ENCODE measurements at places on chromosomes 12 and 14.

- DNase-seq, result no peak
Measured at GRCh38 chr14:23883684-23884540, 69.7 kb upstream of the DHRS4 start.

GRCh38 chr14:22188318-22188717 lies 400.7 kb downstream of the DAD1 start:
- no peak for DNase-seq

DNA sequence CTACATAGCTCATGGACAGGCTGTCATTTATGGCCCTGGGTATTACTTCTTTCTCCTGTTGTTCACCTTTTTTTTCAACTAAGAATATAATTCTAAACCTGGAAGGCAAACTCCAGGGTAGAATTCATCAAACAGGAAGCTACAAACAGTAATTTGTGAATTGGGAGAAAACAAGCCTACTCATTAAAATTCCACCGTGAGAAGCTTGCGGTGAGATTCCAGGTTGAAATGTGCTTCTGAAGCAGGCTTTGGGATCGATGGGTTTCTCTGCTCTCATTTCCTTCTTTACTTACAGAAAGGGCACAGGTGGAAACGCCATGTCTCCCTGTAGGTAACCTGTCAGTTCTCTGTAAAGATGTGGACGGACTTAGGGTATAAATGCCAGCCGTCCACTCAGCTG lies 257.5 kb downstream of the TMEM132C start:
- no peak for DNase-seq

DNA sequence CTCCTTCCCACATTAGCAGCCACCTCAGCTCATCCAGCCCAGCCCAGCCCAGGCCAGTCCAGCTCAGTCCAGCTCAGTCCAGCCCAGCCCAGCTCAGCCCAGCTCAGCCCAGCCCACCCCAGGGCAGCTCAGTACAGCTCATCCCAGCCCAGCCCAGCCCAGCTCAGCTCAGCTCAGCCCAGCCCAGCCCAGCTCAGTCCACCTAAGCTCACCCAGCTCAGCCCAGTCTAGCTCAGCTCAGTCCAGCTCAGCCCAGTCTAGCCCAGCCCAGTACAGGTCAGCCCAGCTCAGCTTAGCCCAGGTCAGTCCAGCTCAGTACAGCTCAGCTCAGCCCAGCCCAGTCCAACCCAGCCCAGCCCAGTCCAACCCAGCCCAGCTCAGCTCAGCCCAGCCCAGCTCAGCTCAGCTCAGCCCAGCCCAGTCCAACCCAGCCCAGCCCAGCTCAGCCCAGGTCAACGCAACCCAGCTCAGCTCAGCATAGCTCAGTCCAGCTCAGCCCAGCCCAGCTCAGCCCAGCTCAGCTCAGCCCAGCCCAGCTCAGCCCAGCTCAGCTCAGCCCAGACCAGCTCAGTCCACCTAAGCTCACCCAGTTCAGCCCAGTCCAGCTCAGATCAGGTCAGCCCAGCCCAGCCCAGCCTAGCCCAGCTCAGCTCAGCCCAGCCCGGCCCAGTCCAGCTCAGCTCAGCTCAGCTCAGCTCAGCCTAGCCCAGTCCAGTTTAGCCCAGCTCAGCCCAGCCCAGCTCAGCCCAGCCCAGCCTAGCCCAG lies 63.0 kb downstream of the TMEM121 start:
- no peak for DNase-seq

- no peak for DNase-seq
Measured at GRCh38 chr14:32080001-32080510, 3.0 kb downstream of the ARHGAP5 start.

DNA sequence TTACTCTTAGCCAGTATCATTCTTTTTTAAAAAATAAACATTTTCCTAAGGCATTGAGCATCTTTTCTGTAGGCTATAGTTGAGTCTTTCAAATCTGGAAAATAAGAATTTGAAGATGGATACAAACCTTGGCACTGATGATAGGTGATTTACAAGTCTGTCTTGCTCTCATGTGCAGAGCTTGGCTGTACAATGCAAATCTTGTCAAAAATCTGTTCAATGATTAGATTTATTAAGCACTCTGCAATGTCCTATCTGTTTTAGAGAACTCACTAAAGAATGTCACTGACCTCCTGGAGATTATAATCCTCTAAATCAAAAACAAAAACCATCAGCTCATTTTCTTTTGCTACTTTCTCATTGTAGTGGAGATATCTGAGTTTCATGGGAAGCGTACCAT lies 42.8 kb upstream of the AMIGO2 start:
- no peak for DNase-seq

DNA sequence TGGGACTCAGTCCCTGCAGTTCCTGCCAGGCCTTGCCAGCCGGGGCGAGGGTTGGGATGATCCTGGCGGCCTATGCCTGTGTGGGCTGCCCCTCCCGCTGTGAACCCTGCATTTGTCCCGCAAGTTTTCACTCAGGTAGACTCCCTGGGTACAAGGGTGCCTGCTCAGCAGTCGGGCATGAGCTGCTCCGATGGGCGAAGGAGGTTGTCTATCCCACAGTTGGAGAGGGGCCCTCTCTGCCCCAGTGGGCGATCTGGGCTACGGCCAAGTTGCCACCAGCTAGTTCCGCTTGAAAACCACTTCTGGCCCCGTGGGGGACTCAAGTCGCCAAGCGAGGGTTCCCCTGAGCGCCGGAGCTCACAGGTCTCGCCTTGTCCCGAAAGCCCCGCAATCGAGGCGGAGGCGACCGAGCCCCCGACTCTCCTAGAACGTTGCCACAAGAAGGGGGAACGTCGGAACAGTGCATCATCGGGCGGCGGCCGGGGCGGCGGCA lies 365 bp upstream of the TPI1 start:
- DNase-seq, result no peak

DNA sequence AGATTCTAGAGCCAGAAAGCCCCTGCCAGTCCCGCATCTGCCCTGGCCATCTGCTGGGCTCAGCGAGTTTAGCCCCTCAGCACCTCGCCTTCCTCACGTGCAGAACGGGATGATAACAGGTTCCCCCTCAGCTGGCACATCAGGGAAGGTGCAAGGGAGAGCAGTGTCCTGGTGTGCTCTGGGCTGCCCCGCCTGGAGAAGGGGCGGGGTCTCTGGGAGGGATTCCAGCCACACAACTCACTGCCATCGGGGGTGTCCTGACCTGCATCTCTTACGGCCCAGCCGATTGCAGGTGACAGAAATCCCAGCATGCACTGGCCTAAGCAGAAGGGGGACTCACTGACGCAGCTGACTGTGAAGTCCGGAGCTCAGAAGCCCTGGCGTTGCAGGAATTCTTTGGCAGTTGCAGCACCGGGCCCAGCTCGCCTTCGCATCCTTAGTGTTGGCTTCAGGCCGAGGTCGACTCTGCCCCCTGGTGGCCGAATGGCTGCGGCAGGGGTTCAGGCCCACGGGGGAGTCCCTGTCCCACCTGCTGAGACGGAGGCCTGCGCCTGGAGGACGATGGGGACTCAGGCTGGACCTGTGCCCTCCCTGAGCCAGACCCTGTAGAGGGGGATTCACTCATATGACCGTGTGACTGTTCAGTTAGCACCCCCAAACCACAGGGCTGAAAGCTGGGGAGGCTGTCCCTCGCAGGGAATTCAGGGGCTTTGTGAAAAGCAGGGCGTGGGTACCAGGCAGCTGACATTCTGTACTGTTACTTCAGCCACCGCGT lies 178.6 kb downstream of the ADGRD1 start:
- DNase-seq, result peak; percentile 68

DNA sequence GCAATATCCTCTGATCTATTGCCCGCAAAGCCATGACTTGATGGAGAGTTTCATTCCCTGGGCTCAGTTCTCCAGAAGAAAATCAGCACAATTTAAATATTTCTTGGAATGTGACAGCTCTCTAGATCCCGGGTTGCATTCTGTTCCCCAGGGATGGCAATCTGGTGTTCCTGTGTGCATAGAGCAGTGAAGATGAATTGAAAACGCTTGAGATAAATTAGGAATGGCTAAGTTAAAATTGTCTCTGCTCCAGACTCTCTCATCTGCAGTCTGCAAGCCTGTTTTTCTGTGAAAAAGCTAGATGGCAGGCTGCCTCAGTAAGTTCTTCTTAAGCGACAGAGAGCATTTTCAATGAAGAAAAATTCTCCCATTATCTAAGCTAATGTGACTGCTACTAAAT lies 582.5 kb upstream of the MGAT4C start:
- DNase-seq, result no peak

- DNase-seq, result no peak
Measured at GRCh38 chr12:51887476-51888315, at the start of gene ANKRD33. Gene ANKRD33, plus strand, starts transcription at chr12:51888103. Its CDS starts 84 bp downstream, at chr12:51888187.

DNA sequence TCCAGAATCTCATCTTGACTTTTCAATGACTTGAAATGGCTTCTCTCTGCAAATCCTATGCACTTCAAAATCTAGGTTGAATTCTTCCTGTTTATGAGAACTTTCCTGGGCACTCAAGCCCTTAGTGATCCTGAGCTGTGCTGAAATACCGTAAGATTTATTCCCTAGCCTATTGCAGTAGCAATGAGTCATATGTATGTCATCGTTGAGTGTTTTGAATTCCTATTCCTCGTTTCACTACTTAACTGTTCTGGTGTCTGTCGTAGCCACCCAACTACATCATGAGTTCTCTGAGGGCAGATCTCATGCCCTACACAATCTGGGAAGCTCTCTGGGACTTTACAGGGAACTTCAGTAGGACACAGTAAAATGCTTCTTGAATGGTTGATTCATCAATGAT lies 190.8 kb upstream of the TMEM132C start:
- no peak for DNase-seq

GRCh38 chr12:116813271-116814041 lies 67.8 kb downstream of the HRK start:
- DNase-seq, result no peak

DNA sequence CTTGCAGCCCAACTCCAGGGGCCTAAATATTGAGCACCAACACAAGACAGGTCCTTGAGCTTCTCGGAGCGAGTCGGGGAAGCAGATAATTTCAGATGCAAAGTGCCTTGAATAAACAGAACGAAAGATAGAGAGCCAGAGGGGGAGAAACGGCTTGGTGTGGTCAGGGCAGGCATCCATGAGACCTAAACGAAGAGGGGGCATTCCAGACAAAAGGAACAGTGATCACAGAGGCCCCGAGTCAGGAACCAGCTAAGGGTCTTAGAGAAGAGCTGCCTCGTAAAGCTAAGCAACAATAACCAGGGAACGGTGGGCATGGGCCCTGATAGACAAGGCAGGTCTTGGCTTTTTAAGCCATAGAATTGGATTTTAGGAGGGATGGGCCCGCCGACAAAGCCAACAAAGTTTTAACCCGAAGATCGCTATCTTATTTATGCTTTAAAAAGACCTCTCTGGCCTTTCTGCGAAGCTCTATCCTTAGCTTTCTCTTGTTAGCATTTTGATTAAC lies 421 bp upstream of the ACADS start:
- DNase-seq, result no peak

GRCh38 chr14:76168531-76168930 lies 16.8 kb downstream of the GPATCH2L start:
- no peak for DNase-seq

GRCh38 chr12:66160704-66161103 lies 9.1 kb downstream of the TMBIM4 start:
- DNase-seq, result no peak

DNA sequence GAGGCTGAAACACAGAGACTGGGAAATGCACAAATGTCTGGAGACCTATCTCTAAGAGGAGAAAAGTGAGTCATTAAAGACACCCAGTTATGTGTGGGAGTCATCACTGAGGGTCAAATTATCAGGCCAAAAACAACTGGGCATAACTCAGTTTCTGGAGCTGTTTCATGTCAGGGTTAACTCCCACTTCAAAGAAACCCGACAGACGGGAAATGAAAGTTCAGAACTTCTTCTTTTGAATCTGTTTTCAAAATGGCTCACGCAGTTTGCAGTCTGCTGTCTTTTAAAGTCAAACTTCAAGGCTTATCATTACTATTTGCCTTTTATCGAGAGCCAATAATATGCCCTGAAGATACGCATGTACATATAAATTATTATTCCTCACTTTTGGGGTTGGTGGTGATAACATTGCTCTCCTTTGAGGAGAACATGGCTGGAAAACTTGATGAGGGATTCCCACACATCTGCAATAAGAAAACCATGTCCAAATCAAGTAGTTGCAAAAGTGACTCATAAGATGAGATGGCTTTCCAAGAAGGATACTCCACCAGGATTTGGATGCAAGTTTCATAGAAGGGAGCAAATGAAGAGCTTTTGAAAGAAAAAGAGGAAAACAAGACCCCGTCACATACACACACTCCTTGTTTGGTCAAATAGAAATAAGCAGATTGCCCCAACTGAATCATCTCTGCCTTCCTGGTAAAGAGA lies 341.4 kb downstream of the ADAMTS20 start:
- no peak for DNase-seq

DNA sequence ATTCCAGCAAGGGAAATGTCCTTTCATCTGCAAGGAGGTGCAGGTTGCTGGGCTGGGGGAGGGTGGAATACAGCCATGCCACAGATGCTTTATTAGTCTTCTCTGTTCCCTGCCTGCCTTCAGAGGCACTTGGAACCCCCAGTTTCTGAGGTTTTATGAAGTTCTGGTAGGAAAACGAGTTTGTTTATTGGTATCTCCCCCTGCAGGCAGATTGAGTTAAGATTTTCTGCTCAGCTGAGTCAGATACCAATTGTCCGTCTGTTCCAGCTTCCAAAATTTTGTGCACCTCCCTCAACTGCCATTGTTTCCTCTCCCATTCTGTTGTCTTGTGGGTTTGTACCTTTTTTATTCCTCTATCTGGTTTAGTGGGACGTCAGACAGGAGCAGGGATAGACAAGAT lies 155.6 kb downstream of the ETV6 start:
- no peak for DNase-seq

- no peak for DNase-seq
Measured at GRCh38 chr12:53749986-53750811, 1.6 kb downstream of the CISTR start.

DNA sequence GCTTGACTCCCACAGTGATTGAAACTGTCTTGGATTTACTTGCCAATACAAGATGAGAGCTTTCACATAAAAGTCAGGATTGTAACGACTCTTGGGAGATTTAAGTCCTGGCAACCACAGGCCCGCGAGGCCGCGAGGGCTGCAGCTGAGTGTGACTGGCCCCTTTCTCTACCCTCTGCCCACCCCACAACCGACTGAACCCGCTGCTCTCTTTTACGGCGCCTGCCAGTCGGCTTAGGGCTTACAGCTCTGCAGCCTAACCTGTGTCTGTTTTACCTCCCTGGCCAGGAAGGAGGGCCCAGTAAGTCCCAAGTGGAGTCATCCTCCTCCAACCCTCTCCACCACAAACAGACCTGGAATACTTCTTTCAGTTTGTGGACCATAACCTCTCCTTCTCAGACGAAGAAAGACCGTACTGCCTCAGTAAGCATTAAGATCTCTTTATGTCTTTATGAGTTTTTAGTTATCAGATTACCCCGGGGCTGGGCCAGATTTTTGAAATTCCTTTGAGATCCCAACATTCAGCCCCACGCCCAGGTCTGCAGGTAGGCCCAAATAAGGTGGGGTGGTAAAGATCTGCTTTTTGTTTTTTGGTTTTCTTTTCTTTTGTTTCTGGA lies 12.6 kb upstream of the TIGAR start:
- DNase-seq, result no peak

GRCh38 chr14:76901171-76902055 lies 75.2 kb downstream of the LRRC74A start:
- no peak for DNase-seq

DNA sequence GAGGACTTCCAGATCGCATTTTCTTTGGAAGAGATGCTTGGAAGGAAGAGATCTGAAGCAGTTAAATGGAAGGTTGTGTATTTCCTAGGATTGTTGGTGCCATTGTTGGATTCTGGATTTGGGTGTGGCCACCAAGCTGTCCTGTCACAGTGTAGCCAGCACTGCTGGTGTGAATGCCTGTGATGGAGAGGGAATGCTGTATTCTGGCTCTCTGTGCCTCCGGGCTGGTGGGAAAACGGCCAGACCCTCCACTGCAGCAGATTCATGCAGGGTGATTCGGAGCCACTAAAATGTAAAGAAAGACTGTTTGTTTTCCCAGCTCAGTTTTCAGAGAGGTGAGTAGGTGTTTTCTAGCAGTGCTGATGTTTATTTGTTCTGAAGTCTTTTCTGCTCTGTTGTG lies 30.7 kb upstream of the MANSC4 start:
- DNase-seq, result no peak
